ENCODE measurements at places on chromosomes 16 and 17. TPM values are rescaled to one million over a fixed set of nuclear protein-coding genes. Genes with fewer than 3 reads are reported as not detected.

DNA sequence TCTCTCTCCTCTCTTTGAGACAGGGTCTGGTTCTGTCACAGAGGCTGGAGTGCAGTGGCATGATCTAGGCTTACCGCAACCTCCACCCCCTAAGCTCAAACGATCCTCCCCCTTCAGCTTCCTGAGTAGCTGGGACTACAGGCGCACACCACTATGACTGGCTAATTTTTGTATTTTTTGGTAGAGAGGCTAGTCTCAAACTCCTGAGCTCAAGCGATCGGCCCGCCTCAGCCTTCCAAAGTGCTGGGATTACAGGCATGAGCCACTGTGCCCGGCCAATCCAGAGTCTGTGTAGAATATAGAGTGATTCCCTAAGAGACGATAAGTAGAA, 65.8 kb upstream of the RPH3AL start:
- DNase-seq, result no peak

DNA sequence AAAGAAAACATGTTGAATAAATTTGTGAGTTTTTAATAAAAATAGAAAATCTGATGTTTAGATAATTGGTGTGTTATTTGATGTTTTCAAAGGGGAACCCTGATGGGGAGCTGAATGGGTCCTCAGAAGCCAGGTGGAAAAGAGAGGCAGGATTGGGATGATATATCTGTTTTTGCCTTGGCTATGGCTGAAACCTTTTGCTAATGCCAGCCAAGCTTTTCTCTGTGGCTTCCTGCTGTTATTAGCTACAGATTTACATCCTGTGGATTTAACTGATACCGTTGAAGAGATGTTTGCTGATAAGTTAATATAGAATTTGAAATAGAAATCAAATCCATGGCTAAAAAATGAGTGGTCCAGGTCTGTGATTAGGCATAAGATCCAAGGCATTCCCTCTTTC, 4.2 kb upstream of the AATF start:
- DNase-seq, result no peak

- no peak for DNase-seq
Observed at GRCh38 chr17:4394208-4395110, 28.0 kb upstream of the UBE2G1 start.

DNA sequence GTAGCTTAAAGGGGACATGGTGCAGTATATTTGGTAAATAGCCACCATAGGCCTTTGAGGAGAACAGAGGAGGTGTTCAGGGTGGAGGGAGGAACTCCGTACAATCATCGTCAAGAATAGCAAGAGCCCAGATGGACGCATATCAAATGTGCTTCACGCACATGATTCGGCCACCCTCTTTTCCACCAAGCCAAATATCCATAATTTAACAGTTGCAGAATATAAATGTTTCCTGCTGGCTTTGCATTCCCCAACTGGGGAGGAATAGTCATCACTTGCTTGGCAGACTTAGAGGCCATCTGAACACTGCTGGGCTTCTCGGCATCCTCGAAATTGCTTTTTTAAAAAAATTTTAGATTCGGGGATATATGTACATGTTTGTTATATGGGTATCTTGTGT, 111.9 kb upstream of the ERCC4 start:
- no peak for DNase-seq

DNA sequence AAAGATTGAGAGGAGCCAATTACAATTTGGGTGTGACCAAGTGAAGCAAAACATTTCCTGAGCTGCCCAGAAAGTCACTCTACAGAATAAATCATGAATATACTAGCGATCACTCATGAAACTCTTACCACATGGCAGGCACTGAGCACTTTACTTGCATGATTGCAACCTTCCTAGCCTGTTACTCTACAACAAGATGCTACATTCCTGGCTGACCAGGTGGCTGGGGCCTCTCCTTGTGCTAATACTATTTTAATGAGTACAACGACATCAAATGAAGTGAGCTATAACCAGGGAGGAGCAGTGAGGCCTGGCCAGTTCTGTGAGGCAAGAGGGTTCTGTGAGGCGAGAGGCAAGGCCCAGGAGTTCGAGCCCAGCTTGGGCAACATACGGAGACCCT, 75.2 kb downstream of the CPPED1 start:
- DNase-seq, result no peak

DNA sequence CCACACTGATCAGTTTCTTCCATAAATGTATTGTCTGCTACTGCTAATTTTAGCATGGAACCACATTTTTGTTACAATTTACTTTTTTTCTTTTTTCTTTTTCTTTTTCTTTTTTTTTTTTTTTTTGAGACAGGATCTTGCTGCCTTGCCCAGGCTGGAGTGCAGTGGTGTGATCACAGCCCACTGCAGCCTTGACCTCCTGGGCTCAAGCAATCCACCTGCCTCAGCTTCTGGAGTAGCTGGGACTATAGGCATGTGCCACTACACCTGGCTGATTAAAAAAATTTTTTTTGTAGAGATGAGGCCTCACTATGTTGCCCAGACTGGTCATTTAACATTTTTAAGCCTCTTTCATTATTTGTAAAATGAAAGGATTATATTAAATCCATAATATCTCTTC, 19.1 kb downstream of the ZPBP2 start:
- DNase-seq, result no peak

- DNase-seq, result no peak
Observed at GRCh38 chr16:19068237-19068815, 912 bp downstream of the COQ7 start.

Gene CD300A
- total RNA-seq, result 9.6 TPM

Gene ASPSCR1
- total RNA-seq, result 38.1 TPM

Gene KRT40
- not detected for total RNA-seq

Gene NOL11
- total RNA-seq, result 51.4 TPM

Gene LPO
- 0.44 TPM for total RNA-seq

Gene ENO3
- total RNA-seq, result 17.6 TPM

Data from T-helper 17 cell (primary cell).